KBM-7 (cell line): ENCODE measurements at places on chromosomes 2 and 18.

DNA sequence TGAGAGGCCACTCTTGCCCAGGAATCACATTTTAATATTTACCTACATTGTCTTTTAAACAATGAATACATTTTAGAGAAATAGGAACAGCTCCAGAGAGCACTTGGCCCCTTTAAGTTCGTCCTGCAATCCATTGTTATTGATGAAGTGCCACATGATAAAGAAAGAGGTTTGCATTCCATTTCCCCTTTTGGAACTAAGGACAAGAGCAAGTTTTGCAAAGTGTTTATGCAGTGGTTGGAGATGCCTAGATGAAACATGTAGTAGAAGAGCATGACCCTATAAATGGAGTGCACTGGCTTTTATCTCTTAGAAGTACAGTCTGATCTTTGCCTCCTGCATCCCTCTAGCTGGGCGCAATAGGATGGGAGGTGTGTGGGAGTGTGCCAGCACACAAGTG, 118.7 kb upstream of the CNTNAP5 start:
- DNase-seq: peak; percentile 15

DNA sequence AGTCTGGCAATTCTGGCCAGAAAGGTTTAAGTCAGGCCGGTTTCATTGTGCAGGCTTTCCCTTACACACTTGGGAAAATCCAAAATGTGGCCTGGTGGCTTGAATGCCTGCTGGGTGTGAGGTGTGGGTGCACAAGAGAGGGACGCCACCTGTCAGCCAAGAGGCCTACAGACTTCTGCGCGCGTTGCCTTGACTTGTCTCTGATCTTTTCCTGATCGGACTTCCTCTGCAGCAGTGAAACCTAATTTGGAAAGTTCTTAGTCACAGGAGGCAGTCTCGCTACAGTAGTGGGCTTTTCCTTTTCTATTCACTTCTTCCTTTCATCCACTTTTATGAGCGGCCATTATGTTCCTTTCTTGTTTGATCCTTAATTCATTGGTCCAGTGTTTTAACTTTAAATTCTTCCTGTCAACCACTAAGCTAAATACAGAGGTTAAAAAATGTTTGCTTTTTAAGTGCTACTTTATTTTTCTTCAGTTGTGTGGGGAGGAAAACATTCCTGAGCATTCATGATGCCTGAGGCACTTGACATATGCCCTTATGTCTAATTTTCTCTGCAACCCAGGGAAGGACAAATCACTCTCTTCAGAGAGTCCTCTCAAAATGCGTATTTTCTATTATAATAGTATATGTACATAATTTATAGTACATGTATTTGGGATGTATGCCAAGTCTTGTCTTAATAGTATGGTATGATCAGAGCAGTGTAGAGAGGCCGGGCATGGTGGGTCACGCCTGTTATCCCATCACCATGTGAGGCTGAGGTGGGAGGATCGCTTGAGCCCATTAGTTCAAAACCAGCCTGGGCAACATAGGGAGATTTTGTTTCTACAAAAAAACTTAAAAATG, 128.9 kb downstream of the WDSUB1 start:
- no peak for DNase-seq

GRCh38 chr2:6887751-6888192, 10.2 kb downstream of the RSAD2 start:
- peak; percentile 50 for DNase-seq

GRCh38 chr18:24659827-24660720, 199.6 kb downstream of the HRH4 start:
- peak; percentile 53 for DNase-seq

DNA sequence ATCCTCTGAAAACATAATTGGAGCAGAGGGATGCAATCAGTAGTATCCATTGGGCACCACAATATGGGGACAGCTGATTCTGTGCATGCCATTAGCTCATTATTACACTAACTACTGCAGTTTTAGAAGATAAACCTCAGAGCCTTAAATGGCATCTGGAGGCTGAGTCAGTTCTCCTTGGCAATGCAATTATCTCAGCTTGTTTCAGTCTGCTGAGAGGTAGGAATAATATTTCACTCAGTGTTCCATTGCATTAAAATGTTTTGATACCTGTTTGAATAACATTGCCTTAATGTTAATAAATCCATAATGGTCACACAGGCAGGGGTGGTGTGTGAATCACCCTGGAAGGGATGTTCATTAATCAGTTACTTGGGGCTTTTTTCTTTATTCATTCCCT, 309.6 kb downstream of the LRRTM1 start:
- DNase-seq: no peak

- no peak for DNase-seq
Observed at GRCh38 chr18:48884771-48885170, 66.0 kb downstream of the SMAD7 start.

GRCh38 chr18:6604573-6604941, 125.0 kb upstream of the ARHGAP28 start:
- no peak for DNase-seq

GRCh38 chr2:152063325-152063924, 35.4 kb downstream of the CACNB4 start:
- DNase-seq: no peak

GRCh38 chr18:79819064-79819967, 21.6 kb downstream of the KCNG2 start:
- DNase-seq: no peak

GRCh38 chr2:208392300-208392699, 14.3 kb upstream of the PTH2R start:
- DNase-seq: peak; percentile 11

GRCh38 chr2:65390134-65390533, 42.3 kb downstream of the SPRED2 start:
- DNase-seq: no peak

GRCh38 chr2:186554850-186555671, 34.8 kb upstream of the ITGAV start:
- no peak for DNase-seq

DNA sequence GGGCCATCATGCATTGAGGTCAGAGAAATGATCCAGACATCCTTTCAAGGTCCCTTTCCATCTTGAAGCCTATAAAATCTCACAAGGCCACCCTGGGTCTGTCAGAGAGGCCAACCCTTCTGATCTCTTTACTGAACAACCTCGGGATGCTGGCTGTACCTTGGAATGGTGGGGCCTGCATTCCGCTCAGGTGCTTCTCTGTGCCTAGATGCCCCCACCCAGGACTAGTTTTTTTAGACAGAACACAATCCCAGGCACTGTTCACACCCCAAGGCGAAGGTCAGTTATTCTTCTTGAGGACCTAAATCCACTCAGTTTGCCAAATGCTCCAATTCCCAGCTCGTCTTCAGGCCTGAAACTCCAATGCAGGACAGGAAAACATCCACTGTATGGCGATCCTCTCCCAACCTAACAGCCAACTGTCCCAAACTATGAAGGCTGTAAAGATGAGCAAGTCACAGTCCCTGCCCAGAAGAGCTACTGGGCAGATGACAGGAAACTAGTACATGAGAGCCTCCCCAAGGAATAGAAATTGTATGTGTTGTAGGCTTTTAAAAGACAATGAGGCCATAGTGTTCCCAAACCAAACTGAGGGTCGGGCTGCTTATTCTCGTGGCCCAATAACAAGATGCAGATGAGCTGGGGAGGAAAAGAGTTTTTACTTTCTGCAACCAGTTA, 154.4 kb upstream of the ACAA2 start:
- no peak for DNase-seq

DNA sequence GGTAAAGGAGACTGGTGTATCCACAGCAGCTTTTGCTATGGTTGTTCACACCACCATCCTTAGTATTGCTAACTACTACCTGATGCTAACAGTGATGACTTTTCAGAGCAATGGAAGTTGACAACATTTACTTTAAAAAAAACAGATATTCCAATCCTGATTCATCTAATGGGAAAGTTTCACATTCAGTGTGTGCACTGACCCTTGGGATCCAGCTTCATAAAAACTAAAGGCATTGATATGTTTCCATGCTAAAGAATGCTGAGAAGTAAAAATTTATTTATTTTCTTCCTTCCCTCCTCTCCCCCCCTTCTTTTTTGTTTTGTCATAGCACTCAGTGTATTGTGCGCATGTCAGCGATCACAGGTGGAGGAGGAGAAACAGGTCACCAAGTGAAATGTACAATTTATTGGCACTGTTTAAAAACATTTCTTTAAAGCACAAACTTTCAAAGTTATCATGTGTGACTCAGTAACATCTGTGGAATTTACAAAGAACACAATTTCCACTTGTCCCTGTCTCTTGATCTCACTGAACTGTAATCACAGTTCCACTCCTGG, 229.9 kb downstream of the ALK start:
- DNase-seq: no peak

GRCh38 chr18:61435064-61435652, 101.9 kb downstream of the CDH20 start:
- DNase-seq: peak; percentile 35

GRCh38 chr2:215941726-215942125, 71.6 kb downstream of the MREG start:
- no peak for DNase-seq

DNA sequence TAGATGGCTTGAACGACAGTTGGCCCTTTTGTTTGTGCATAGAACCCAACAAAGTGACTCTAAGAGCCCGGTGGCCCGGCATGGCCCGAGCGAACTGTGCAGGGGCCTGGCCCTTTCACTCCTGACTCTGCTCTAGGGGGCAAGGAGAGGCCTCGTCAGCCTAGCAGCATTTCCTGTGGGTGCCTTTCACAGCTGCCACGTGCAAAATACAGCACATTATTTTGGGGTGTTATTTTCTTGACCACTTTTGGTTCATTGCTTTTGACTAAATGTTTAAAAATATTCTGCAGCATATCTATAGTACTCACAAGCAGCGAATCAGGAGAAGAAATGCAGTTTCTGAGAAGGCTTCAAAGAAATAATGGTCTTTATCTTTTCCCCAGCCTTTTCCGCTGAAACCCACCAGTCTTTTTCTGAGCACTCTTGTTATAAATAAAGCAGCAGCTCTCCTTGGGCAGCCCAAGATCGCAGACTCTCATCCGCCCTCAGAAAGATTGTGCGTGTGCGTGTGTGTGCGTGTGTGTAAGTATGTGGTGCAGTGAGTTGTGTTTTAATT, 31.3 kb downstream of the DGKD start:
- DNase-seq: no peak

GRCh38 chr2:172496160-172496608, 59.7 kb upstream of the PDK1 start:
- DNase-seq: peak; percentile 90

- DNase-seq: no peak
Observed at GRCh38 chr18:29080946-29081345, 904.0 kb upstream of the CDH2 start.

DNA sequence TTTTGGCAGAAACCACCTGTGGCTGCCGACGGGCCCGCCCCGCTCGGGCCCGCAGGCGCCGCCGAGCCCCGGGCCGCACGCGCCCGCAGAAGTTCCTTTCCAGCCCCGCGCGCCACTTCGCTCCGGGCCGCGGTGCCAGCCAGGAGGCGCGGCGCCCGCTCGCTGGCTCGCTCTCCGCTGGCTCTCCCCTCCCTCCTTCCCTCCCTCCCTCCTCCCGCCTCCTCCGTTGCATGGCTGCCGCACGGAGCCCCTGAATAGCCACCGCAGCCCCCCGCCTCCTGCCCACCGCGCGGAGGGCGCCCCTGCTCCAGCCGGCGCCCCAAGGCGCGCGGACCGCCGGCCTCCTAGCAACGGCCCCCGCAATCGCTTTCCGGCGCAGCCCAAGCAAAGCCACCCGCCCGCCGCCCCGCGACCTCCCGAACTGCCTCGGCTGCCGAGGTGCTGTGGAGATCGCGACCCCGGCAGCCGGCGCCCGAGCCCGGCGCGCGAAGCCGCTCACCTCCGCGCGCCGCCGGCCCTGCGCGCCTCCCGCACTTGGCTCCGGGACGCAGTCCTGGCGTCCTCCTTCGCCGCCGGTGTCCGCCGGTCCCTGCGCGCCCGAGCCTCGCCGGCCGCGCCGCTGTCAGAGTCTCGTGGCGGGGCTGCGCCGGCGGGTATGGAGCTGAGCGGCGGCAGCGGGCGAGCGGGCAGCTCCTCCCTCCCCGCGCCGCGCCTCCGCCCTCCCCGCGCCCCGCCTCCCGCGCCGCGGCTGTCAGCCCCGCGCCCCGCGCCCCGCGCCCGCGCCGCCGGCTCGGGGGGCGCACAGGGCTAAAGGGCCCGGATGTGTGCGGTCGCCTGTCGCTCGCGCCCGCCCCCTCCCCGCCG, at the start of gene ZBTB7C:
ZBTB7C (minus strand) TSS at position 657 of the 864 bp plus-strand sequence.
- no peak for DNase-seq
